Right kidney (tissue), 9 donors: ENCODE measurements at places on chromosomes 5 and 9.
A peak's percentile ranks its signal among the peaks of the same experiment; 100 is the strongest.

GRCh38 chr5:11251247-11251646 lies 490.2 kb upstream of the DAP start:
- peak; percentile 16 for DNase-seq

DNA sequence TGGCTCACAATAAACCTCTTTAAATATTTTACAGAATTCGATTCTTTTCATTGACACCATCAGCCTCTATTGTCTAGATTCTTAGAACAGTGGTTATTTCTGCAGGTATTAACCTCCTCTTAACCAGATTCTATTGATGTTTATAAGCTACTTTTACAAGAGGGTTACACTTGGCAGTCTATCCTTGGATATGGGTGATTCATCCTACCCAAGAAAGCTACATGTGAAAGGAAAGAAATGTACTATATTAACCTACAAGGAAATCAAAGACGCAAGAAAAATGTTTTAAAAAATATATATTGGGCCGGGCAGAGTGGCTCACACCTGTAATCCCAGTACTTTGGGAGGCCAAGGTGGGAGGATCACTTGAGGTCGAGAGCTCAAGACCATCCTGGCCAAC lies 16.7 kb downstream of the SLC25A25 start:
- no peak for DNase-seq

- DNase-seq, result no peak
These were observed 24.6 kb downstream of the SERINC5 start for GRCh38 chr5:80231243-80231642.

- no peak for DNase-seq
These were observed 8.7 kb downstream of the ENTREP1 start for GRCh38 chr9:69333716-69334115.

DNA sequence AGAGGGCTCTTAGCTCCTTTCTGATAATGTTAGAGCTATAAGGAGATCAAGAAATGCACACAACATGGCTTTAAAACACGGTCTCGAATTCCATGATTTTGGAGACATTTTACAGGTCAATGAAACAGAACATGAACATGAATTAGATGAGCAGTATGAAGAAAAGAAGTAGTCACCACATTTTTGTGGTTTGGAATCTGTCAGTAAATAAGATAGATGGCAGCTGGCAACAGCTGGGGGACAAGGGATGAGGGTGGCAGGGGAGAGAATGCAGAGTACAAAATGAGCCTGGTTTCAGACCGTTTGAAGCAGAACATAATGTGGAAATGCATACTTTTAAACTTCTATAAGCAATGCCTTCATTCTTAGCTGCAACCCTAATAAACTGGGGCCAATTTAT lies 107.1 kb downstream of the OXCT1 start:
- no peak for DNase-seq

GRCh38 chr9:35822926-35823325 lies 5.6 kb downstream of the FAM221B start:
- DNase-seq, result no peak

DNA sequence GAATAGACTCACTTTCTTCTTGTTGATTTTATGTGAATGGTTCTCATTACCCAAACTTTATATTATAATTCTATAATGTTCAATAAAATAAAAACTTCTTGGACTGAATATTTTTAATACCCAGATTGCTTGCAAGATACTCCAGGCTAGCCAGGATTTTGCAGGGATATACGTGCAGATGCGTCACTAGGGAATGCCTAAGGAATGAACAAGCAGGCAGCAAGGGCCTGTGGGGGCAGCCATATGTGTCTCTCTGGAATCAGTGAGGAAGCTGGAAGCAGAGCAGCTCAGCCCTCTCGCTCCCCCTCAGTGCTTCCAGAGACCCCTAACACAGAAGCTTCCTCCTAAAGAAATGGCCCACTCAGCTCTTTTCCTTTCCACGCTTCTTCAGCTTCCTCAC lies 457.4 kb downstream of the CCDC171 start:
- no peak for DNase-seq

DNA sequence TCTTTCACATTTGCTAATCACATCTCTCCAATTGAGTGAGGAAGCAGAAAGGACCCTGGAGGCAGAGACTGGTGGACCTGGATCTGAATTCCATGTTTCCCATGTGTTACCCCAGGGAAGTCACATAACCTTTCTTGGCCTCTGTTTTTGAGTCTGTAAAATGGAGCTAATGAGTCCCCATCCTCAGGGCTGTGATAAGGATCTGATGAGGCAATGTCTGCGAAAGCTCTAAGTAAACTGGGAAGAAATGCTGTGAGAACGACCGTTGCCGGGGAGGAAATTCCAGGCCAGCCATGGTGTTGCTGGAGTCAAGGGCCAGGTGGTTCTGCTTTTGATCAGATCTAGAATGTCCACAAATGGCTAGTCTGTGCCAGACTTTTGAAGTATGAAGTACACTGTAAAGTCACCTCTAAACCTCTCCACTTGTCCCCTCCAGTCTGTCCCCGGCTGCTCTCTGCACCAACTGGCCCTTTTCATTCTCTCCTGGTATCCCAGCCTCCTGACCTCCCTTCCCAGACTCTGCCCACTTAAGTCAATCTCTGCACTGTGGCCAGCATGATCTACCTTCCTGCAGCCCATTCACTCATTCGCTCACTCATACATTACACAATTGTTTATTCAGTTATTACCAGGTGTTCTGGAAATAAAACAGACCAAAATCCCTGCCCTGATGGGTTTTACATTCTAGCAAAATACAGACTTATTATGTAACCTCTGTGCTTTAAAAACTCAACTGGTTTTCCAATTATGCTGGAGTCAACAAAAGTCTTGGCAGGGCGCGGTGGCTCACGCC lies 32.5 kb upstream of the N4BP3 start:
- no peak for DNase-seq

DNA sequence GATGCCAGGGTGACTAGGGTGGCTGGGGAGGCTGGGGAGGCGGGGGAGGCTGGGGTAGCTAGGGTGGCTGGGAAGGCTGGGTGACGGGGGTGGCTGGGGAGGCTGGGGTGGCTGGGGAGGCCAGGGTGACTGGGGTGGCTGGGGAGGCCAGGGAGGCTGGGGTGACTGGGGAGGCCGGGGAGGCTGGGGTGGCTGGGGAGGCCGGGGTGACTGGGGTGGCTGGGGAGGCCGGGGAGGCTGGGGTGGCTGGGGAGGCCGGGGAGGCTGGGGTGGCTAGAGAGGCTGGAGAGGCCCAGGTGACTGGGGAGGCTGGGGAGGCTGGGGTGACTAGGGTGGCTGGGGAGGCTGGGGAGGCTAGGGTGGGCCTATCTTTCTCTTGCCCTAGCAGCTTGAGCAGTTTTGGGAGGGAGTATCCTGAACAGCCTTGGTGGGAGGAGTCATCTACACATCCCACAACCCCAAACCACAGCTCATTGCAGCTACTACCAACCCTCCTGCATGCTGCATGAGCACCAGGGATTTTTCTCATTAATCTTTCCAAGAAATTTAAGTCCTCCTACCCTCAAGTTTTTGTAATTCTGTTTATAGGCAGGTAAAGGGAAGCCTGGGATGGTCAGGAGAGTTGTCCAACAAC lies 203.2 kb upstream of the IRX1 start:
- DNase-seq, result no peak

DNA sequence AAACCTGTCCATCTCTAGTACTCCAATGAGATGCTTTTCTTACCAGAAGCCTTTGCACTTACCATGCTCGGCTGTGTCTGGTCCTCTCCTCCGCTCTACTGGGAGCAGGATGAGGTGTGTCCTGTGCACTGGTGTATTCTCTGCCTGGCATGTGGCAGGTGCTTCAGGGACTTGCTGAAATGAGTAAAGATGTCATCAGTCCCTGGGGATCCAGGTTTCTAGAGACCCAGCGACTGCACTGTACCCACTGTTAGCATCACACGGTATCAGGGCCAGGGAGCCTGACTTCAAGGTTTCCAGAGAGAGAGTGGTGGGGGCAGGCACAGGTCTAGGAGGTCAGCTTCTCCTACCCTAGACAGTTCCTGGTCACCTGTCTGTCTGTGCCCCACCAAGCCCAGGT lies 10.5 kb downstream of the PTTG1 start:
- no peak for DNase-seq

GRCh38 chr5:61348447-61348846 lies 16.4 kb downstream of the ZSWIM6 start:
- DNase-seq, result no peak

- DNase-seq, result no peak
These were observed 28.5 kb downstream of the IL6ST start for GRCh38 chr5:55966284-55966683.

GRCh38 chr5:123151227-123151909 lies 62.3 kb downstream of the PRDM6 start:
- no peak for DNase-seq
